ENCODE measurements at places on chromosomes 13 and 19. TPM values are rescaled to one million over a fixed set of nuclear protein-coding genes. Genes with fewer than 3 reads are reported as not detected.

DNA sequence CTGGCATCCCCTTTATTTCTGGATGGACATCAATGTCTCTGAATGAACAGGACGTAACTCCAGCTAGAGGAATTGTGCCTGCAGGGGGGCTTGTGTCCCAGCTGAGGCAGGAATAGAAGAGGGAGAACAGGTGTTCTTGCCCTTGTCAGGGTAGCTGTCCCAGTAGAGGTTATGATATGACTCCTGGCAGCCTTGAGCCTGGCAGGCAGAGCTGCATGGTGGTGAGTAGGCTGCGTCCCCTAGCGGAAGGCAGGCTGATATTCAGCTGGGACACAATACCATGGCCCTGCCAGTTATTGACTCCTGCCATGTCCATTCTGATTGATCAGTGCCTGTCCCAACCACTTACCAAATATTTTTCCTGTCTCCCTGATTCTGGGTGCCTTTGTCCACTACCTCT is 197.2 kb downstream of the RAP2A start:
- no peak overlapping the region for H3K4me3 ChIP-seq
- no peaks in the 10 kb centered on the region for H3K36me3 ChIP-seq
- DNase-seq: peak; percentile 34
- H3K27me3 ChIP-seq: no peaks in the 10 kb centered on the region

GRCh38 chr13:61142506-61142905 is 273.1 kb downstream of the PCDH20 start:
- H3K36me3 ChIP-seq: no peaks in the 10 kb centered on the region
- no peak overlapping the region for H3K27ac ChIP-seq
- DNase-seq: no peak
- H3K27me3 ChIP-seq: no peaks in the 10 kb centered on the region
- no peaks in the 10 kb centered on the region for H3K4me1 ChIP-seq
- no peak overlapping the region for H3K4me3 ChIP-seq

- H3K4me3 ChIP-seq: no peak overlapping the region
- H3K4me1 ChIP-seq: no peaks in the 10 kb centered on the region
- DNase-seq: no peak
- no peaks in the 10 kb centered on the region for H3K27me3 ChIP-seq
Measured at GRCh38 chr13:30639671-30640070, 22.0 kb downstream of the USPL1 start.

DNA sequence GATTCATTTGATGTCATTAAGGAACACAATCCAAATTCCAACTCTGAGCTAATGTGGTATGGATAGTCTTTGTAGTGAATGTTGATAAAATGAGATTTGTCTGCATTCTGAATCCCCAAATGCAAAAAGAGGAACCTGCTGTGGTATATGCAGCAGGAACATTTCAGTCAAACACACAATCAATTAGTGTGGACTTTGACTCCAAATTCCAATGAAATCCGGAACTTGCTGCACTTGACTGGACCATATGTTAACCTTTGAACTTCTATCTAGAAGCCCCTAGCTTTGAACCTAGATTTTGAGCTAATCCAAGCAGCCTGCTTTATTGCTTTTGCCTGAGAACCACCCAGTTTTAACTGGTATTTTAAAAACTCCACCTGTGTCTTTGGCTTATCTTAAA is 341.3 kb downstream of the SPRY2 start:
- no peaks in the 10 kb centered on the region for H3K27me3 ChIP-seq
- H3K4me3 ChIP-seq: no peak overlapping the region
- H3K4me1 ChIP-seq: no peaks in the 10 kb centered on the region
- no peak overlapping the region for H3K27ac ChIP-seq
- DNase-seq: no peak

DNA sequence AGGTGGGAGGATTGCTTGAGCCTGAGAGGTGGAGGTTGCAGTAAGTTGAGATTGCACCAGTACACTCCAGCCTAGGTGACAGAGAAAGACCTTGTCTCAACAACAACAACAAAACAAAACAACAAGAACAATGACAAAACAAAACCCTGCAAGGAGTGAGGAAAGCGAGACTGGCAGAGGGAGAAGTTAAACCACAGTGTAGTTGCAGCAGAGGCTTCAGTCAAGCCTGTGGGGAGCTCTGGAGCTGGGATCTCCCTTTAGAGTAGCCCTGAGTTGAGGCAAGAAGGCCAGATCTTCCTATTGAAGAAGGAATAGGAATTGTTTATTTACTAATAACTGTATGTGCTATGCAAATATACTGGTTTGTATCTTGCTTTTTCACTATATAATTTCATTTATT is 25.3 kb upstream of the RNASEH2B start:
- DNase-seq: no peak
- H3K27me3 ChIP-seq: no peaks in the 10 kb centered on the region
- no peaks in the 10 kb centered on the region for H3K4me1 ChIP-seq

GRCh38 chr19:15776991-15777970 is 10.2 kb upstream of the OR10H5 start:
- no peaks in the 10 kb centered on the region for H3K36me3 ChIP-seq
- no peak for DNase-seq
- H3K27ac ChIP-seq: no peak overlapping the region
- no peaks in the 10 kb centered on the region for H3K27me3 ChIP-seq
- H3K4me3 ChIP-seq: no peak overlapping the region

Gene ZNF99
- total RNA-seq: not detected

Gene IFNL2
- total RNA-seq: not detected

Gene PROZ
- not detected for total RNA-seq

Data from neural progenitor cell (in vitro differentiated cells).